ENCODE measurements at places on chromosomes 1 and 21.

DNA sequence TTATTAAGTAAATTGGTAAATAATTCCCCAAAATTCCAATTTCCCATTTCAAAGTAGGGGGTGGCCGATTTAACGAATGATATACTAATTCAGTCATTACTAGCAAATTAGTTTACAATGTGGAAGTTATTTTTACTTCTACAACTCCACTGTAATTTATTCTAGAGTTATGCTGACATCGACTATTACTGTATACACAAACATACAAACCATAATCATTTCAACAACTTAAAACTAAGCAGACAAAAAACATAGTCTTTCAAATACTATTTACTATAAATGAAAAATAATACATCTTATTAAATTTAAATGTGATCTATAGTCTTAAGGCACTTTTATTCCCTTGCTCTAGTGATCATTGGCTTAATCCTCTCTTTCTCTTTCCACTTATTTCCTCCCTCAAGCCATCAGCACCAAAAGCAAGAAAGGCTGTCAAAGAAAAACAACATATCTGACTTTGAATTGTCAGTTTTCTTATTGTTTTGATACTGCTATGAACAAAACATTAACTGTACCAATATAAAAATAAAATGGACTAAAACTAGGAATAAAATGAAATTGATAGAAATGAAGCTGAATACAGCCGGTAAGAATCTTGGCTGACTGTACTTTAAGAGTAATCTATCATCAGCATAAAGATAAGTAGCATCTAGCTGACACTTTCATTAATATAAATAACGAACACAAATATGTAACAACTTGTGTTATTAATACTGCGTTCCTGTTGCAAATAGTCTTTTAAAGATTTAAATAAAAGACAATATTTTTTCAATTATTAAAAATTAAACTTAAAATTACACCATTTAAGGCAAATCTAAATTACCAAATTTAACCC, 4.1 kb downstream of the CDC42BPA start:
- no peak for DNase-seq

DNA sequence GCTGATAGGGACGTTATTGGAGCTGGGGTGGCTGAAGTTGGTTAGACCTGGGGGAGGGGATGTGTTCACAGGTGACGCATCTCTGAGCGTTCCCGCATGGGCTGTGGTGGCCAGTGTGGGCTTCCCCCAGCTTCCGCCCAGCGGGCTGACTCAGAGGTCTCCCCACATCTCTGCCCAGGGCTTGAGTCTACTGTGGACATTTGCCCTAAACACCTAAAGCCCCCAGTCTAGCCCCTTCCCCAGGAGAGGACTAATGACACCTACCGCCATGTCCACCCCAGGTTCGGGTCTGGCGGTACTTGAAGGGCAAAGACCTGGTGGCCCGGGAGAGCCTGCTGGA, 2.0 kb downstream of the AGRN start:
- DNase-seq = no peak

GRCh38 chr1:169048043-169048442, 58.4 kb upstream of the ATP1B1 start:
- DNase-seq = no peak

GRCh38 chr1:74689621-74690363, 16.2 kb upstream of the ERICH3 start:
- DNase-seq = peak; percentile 80

DNA sequence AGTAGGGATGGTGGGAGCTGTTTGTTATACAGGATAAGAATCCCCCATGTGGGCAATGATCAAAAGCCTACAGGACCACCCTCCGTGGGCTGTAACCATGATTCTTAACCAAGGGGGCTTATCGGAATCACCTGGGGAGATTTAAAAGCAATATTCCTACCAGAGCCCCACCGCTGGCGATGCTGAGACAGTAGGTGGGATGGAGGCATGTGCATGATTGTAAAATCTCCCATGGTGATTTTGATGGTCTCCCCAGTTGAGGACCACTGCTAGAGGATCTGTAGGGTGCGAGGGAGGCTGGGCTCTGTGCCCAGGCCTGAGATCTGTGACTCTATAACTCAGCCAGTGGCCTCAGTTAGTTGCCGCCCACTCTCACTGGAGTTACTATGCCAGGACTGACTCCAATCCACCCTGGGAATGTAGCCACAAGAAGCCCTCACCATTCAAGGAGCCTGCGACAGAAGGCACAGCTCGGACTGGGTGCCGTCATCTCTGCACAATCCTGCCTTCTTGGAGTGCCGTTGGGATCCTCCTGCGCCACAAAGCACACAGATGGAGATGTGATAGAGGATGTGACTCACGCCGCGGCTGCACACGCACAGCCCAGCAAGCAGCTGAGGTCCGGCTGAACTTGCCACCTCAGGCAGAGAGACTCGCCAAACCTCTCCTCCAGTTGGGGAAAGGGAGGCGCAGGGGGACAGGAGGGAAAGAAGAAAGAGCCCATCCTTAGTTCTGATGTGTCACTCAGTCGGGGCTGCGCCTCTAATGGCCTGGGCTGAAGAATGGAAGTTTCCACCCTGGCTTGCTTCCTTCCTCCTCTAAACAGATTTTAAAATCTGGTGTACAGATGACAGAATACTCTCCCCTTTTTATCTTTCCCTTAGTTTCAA, 26.5 kb downstream of the AKNAD1 start:
- DNase-seq = peak; percentile 28

- no peak for DNase-seq
These were observed 12.2 kb downstream of the PRDM16 start for GRCh38 chr1:3081171-3081683.

- no peak for DNase-seq
These were observed 138.2 kb downstream of the GLUL start for GRCh38 chr1:182253319-182253860.

GRCh38 chr1:152419917-152420316, 5.9 kb upstream of the CRNN start:
- no peak for DNase-seq

GRCh38 chr1:42340093-42340492, 5.1 kb upstream of the FOXJ3 start:
- DNase-seq = no peak

- no peak for DNase-seq
These were observed 53.9 kb downstream of the LAMC2 start for GRCh38 chr1:183239793-183240525.

GRCh38 chr1:84428235-84428634, 30.0 kb downstream of the DNASE2B start:
- no peak for DNase-seq

GRCh38 chr1:214282630-214283242, 1.8 kb downstream of the SMYD2 start:
- DNase-seq = no peak

DNA sequence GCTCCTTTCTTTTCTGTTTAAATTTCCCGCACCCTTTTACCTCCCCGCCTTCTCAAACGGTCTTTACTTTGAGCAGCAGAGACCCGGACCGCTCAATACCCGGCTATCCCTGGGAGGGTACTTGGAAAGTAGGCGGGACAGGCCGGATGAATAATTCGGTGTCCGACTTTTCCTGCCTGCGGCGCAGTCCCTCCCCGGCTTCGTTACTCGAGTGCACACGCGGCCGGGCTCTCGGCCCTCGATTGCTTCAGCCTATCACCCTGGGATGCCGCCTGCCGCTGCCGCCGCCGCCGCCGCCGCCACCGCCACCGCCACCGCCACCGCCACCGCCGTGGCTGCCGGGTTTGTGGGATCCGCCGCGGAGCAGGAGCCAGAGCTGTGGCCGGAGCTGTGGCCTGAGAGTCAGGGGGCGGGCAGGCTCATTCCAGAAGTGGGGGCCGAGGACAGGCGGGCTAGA, 382 bp upstream of the RASAL2 start:
- peak; percentile 98 for DNase-seq

DNA sequence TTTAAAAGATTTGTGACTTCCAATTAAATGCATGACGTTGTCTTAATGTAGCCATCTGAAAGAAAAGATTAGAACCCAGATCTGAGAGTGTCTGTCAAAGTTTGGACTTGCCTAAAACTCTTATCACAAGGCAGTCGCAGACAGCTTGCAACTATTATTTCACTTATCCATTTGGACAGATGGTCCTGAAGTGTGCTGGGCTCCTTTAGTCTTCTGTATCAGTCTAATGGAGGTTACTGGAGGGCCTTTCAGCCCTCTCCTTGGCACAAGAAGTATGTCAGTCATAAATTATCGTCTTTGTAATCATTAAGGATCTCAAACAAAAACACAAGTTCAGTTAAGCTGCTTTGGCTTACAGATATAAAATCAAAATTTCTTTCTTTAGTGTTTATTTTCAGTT, 15.5 kb downstream of the PROX1 start:
- no peak for DNase-seq

DNA sequence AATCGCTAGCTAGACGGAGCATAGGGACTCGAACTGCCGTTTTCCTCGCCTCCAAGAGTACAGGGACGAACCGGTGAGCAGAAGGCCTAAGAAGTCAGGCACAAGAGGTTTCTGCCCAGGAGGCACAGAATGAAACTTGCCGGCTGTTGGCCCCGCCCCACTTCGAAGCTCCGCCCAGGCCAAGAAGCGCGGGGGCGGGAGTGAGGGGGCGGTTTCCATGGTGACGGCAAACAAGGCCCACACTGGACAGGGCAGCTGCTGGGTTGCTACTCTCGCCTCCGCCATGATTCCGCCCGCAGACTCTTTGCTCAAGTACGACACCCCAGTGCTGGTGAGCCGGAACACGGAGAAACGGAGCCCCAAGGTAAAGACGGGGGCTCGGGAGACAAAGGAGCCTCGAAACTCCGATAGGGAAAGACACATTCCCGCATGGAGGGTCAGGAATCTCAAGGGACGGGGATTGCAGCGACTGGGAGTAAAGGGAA, at the start of gene DNALI1:
Gene DNALI1 (plus strand): TSS at position 229 of the 485 bp plus-strand sequence. CDS start 55 bp downstream, at position 284.
- peak; percentile 82 for DNase-seq

DNA sequence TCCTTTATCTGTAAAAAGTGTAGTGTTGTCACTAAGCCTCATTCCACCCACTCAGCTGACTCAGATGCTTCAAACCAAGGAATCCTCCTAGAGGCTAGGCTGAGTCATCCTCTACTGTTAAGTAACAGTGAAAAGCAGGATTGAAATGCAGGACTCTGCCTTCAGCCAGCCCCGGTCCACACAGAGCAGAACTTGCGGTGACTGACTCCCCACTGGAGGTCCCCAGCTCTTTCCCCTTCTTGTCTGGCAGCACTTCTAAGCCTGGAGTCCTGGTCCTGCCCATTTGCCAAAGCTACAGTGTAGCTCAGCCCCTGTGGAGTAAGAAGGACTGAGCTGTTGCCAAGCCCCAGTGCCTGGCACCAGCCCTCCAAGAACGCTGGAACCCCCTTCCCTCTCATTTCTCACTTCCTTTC, 1.7 kb downstream of the RAB7B start:
- peak; percentile 72 for DNase-seq
